ENCODE measurements at places on chromosomes 4 and X. TPM values are rescaled to one million over a fixed set of nuclear protein-coding genes. Genes with fewer than 3 reads are reported as not detected.

DCAF12L1 gene
- 0.11 TPM for total RNA-seq

- no peaks in the 10 kb centered on the region for H3K36me3 ChIP-seq
- H3K27me3 ChIP-seq: peaks cover 100% of the 10 kb centered on the region
- H3K27ac ChIP-seq: no peak overlapping the region
- no peak for DNase-seq
Observed at GRCh38 chr4:80265571-80266252, 752 bp upstream of the FGF5 start.

GRCh38 chr4:47373709-47374108, 89.8 kb downstream of the COMMD8 start:
- H3K27ac ChIP-seq: no peak overlapping the region
- no peaks in the 10 kb centered on the region for H3K4me1 ChIP-seq
- H3K27me3 ChIP-seq: no peaks in the 10 kb centered on the region
- no peak for DNase-seq
- H3K4me3 ChIP-seq: no peak overlapping the region

- peaks cover 5% of the 10 kb centered on the region for H3K4me1 ChIP-seq
- H3K27ac ChIP-seq: no peak overlapping the region
- no peak overlapping the region for H3K4me3 ChIP-seq
- no peaks in the 10 kb centered on the region for H3K27me3 ChIP-seq
Observed at GRCh38 chr4:97987019-97987648, 156.1 kb downstream of the STPG2 start.

DNA sequence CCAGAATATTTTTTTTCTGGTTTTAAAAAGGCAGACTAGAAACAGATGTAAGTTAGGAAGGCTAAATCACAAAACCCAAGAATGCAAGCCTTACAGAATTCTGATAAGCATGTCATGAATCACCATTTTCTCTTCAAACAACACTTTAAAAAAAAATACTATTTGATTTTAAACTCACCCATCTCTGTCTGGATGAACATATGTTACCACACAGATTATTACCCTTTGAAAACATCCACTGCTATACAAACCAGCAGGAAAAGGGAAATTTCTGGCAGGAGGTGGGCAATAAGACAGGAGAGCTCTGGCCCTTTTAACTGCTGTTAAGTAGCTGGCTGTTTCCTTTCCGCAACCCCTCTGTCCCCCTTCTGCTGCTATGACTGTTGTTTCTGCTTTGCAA, 317.7 kb upstream of the NOCT start:
- no peak overlapping the region for H3K4me3 ChIP-seq
- peak overlapping the region; percentile 78 for H3K27ac ChIP-seq
- H3K27me3 ChIP-seq: no peaks in the 10 kb centered on the region
- no peak for DNase-seq

- H3K4me3 ChIP-seq: no peak overlapping the region
- no peaks in the 10 kb centered on the region for H3K36me3 ChIP-seq
- H3K4me1 ChIP-seq: peaks cover 9% of the 10 kb centered on the region
- DNase-seq: no peak
Observed at GRCh38 chr4:65645185-65645584, 25.1 kb downstream of the EPHA5 start.

HSFX3 gene
- total RNA-seq: not detected

DNA sequence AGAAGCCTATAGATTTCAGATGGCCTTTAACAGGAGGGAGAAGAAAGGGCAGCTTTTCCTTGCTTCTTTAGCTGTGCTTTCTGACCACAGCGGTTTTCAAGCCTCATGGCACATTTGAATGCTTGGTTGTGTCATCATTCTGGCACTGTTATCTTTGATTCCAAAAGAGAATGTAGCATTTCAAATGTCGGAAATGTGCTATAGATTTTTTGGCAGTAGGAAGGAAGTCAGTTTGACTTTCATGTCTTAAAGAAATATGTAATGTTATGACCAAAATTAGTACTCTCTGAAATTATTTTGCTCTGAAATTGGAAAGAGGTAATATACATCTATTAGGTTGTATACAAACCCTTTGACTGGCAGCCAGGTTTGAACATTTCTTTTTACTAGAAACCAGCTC, 171.9 kb downstream of the TENM3 start:
- H3K36me3 ChIP-seq: peaks cover 19% of the 10 kb centered on the region
- no peaks in the 10 kb centered on the region for H3K27me3 ChIP-seq
- H3K4me1 ChIP-seq: peaks cover 17% of the 10 kb centered on the region
- no peak overlapping the region for H3K27ac ChIP-seq
- H3K4me3 ChIP-seq: no peak overlapping the region

GRCh38 chrX:123961268-123962005, at the start of gene STAG2:
TSS of gene STAG2 (plus strand) at chrX:123961706. CDS start at chrX:124022628, 60,922 bp downstream.
- no peaks in the 10 kb centered on the region for H3K27me3 ChIP-seq
- peaks cover under 1% of the 10 kb centered on the region for H3K36me3 ChIP-seq
- H3K4me1 ChIP-seq: peaks cover 22% of the 10 kb centered on the region
- H3K27ac ChIP-seq: peak within 1 kb of the TSS; percentile 99

GRCh38 chr4:25624616-25625015, 31.0 kb upstream of the SLC34A2 start:
- H3K4me1 ChIP-seq: peaks cover 8% of the 10 kb centered on the region
- H3K27me3 ChIP-seq: no peaks in the 10 kb centered on the region
- no peak for DNase-seq
- no peaks in the 10 kb centered on the region for H3K36me3 ChIP-seq
- H3K4me3 ChIP-seq: no peak overlapping the region

DNA sequence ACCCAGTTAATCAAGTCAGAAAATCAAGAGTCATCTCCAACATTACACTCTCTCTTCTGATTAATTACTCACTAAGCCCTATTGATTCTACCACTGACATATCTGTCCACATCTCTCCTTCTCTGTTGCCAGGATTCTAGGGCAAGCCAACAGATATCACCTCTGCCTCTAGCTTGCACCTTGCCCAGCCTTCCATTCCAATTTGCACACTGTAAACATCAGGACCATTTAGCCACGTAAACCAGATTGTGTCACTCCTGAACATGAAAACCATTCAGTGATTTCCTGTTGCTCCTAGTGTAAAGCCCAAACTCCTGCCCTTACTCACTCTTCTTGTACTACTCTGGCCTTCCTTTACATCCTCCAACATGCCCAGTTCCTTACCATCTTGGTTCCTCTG, 68.0 kb upstream of the PLS3 start:
- no peak overlapping the region for H3K27ac ChIP-seq
- H3K4me3 ChIP-seq: no peak overlapping the region
- H3K36me3 ChIP-seq: no peaks in the 10 kb centered on the region
- no peak for DNase-seq
- H3K27me3 ChIP-seq: no peaks in the 10 kb centered on the region

CYP2U1 gene
- 7.0 TPM for total RNA-seq

DNA sequence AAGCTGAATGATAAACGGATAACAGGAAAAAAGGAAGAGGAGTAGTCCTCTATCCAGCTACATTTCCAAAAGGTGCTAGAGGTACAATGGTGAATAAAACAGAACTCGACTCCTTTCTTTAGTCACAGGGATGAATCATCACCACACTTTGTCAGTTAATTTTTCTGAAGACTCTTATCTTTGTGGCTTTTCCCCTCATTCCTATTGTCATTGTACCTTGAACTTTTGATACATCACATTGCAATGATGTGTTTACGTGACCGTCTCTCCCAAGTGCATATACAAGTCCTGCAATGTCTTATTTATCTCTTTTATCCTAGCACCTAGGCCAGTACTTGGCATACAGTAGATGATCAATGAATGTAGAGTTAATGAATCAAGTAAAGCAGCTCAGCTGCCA, 134.7 kb downstream of the LHFPL1 start:
- DNase-seq: no peak
- H3K27ac ChIP-seq: no peak overlapping the region
- no peaks in the 10 kb centered on the region for H3K36me3 ChIP-seq
- no peaks in the 10 kb centered on the region for H3K27me3 ChIP-seq
- no peak overlapping the region for H3K4me3 ChIP-seq

- H3K27ac ChIP-seq: no peak overlapping the region
- H3K4me3 ChIP-seq: no peak overlapping the region
- H3K36me3 ChIP-seq: no peaks in the 10 kb centered on the region
- H3K27me3 ChIP-seq: no peaks in the 10 kb centered on the region
Observed at GRCh38 chr4:186728631-186729271, 5.1 kb upstream of the FAT1 start.

DNA sequence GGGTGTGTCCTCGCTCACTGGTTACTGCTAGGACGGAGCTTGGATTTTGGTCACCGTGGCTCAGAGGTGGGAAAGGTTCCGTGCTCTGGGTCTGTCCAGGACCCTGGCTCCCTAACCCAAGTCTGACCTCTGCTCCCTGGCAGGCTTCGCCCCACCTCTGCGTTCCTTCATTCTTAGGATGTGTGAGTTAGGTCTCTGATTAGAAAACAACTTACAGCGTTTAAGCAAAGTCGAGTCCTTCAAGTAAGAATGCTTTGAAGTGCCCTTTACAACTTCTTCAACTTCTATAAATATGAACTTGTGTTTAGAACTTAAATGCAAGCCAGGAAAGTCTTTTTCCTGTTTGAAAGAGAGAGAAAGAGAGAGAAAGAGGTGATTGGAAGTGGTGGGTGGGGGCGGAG, 891 bp downstream of the TLR2 start:
- H3K27ac ChIP-seq: peak overlapping the region; percentile 41
- no peak for DNase-seq
- peaks cover 45% of the 10 kb centered on the region for H3K27me3 ChIP-seq

DNA sequence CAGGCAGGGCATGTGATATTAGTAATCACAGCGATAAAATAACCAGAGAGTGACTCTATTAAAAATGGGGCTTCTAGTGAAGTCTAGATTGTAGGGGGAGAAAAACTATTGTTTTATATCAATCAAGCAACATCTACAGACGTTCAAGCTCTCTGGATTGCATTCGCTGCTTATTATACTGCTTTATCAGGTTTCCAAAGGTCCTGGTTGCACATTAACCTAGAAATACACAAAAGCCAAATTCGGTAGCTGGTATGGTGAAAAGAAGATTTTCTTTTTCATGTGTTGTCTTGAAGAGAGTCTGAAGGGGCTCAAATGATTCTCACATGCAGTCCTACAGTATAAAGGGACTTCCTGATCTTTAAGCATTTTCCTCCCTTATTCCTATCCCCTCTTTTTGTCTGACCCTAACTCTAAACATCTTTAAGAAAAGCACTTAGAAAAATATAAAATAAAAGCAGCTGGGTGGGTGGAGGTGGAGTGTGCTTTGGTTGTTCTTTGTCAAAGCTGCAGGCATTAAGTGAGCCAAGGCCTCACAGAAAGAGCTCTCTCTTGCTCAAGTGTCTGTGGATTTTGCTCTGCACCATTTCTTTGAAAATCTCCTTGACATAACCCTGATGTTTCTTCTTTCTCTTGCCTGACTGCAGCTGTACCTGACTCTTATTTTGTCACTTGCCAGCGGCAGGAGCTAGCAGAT, 46.1 kb downstream of the MID1IP1 start:
- no peak overlapping the region for H3K4me3 ChIP-seq
- DNase-seq: no peak
- H3K27me3 ChIP-seq: no peaks in the 10 kb centered on the region
- no peaks in the 10 kb centered on the region for H3K4me1 ChIP-seq

- no peak for DNase-seq
- H3K36me3 ChIP-seq: no peaks in the 10 kb centered on the region
- H3K4me3 ChIP-seq: no peak overlapping the region
- H3K4me1 ChIP-seq: no peaks in the 10 kb centered on the region
- no peak overlapping the region for H3K27ac ChIP-seq
Observed at GRCh38 chrX:69309074-69309792, 144.0 kb upstream of the PJA1 start.

GRCh38 chr4:52959541-52959940, 97.4 kb downstream of the RASL11B start:
- no peaks in the 10 kb centered on the region for H3K36me3 ChIP-seq
- H3K27ac ChIP-seq: peak overlapping the region; percentile 73
- no peak overlapping the region for H3K4me3 ChIP-seq
- DNase-seq: no peak

DNA sequence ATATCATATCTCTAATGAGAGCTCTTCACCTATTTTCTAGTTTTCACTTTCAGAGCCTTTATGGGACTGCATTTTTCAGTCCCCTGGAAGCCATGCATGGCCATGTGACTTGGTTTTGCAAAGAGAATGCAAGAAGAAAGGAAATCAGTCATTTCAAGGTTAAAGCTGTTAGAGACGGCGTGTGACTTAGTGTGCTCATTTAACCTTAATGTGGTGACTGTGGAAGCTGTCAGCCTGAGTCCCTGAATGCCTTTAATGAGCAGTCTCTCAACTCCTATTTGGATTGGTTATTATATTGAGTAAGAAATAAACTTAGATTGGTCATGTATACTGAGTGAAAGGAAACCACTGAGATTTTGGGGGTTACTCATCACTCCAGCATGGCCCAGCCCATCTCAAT, 212.7 kb downstream of the KCNIP4 start:
- H3K27me3 ChIP-seq: no peaks in the 10 kb centered on the region
- H3K4me1 ChIP-seq: peaks cover 25% of the 10 kb centered on the region
- no peaks in the 10 kb centered on the region for H3K36me3 ChIP-seq
- no peak overlapping the region for H3K27ac ChIP-seq
- no peak overlapping the region for H3K4me3 ChIP-seq

- peaks cover 14% of the 10 kb centered on the region for H3K4me1 ChIP-seq
- H3K4me3 ChIP-seq: no peak overlapping the region
- no peaks in the 10 kb centered on the region for H3K27me3 ChIP-seq
- no peak for DNase-seq
- no peak overlapping the region for H3K27ac ChIP-seq
Observed at GRCh38 chr4:102564399-102565059, 63.4 kb downstream of the NFKB1 start.

DNA sequence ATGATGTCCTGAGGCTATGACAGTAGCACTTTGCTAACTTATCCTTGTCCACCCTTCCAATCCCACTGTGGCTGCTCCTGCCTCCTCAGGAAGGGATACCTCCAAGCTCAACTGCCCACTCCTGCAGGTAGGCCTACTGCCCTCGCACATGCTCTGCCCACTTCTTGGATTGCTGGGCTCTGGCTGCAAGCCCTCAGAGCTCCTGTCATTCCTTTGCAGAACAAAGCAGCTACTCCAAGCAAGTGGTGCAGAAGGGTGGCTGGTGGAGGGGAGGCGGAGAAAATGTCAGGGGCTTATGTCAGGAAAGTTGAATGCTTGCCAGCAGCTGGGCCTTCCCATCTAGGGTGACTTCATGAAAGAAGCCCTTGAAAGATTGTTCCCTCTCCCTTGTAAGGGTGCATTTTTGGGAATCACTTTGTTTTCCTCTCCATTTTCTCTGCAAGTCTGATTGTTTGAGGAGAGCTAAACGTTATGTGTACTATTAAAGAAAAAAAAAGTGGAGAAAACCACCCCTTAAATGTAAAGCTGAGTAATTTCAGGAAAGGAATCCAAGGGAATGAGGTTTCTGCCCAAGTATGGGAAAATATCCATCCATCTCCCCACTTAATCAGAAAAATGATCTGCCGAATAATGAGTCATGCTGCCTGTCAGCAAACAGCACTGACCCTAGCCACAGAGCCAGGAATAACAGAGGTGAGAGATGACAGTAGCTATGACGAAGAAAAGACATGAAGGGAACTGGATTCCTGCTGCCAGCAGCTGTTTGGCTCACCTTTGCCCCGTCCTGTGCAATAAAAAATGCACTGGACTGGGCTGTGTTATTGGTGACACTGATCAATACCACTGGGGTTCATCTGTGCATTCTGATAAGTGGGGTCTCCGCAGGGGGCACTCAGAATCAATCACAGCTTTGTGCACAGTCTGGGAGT, 102.0 kb downstream of the RTL5 start:
- no peak overlapping the region for H3K4me3 ChIP-seq
- H3K27ac ChIP-seq: peak overlapping the region; percentile 92
- peaks cover 2% of the 10 kb centered on the region for H3K36me3 ChIP-seq
- peaks cover 27% of the 10 kb centered on the region for H3K4me1 ChIP-seq
- no peak for DNase-seq

- no peaks in the 10 kb centered on the region for H3K27me3 ChIP-seq
- peaks cover 44% of the 10 kb centered on the region for H3K4me1 ChIP-seq
- DNase-seq: no peak
Observed at GRCh38 chr4:56979421-56980072, 851 bp downstream of the POLR2B start.
